Sciatic nerve (tissue), 2 donors: ENCODE measurements at places on chromosomes 6 and 20.

DNA sequence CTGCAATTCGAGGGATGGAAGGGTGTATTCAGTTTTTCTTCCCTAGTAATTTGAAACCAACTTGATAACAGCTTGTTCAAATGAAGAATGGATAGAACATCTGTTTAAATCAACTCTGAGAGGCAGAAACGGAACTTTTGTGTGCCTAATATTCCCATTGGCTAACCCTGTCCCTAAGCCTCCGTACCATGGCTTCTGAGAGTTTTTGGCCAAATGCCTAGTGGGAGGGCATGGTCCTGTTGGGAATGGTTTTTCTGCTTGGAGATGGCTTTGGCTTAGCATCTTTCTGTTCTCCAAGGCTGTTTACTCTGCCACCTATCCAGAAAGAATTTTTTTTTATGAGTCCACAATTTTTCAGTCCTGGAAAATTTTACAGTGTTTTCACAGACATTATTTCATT is 126.7 kb upstream of the MLIP start:
- DNase-seq: no peak

DNA sequence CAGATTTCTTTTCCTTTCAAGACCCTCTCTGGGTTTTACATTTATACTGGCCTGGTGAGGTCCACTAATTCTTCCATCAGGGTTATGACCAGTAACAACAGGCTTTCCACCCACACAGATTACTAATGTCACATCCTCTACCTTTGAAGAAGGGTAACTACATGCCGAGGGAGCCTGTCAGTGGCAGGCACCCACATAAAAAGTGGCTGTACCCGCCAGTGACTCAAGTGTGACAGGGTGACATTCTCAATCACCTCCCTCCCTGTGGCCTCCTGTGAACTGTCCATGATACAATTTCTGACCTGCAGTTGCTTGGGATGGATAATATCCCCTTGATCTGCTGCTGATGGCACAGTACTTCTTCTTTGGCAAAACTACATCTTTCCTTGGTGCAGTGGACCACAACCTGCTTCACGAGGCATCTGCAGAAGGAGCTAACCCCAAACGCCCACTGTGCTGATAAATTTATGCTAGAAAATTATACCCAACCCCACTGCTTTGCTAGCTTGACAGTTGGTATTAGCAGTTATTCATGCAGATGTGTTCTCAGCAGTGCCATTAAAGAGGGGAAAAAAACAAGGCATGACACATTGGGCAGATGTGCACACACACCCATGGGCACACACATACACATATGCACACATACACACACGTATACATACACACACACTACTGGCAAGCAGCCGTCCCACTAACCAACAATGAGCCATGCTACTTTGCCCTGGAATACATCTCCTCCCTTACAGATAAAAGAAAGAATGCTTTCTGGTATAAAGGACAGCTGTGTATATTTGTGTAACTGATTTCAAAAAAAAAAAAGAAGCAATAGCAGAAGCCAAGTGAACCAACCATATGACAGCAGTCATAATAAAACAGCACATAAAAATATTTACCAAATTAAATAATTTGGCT is 20.8 kb downstream of the GFOD1 start:
- no peak for DNase-seq

DNA sequence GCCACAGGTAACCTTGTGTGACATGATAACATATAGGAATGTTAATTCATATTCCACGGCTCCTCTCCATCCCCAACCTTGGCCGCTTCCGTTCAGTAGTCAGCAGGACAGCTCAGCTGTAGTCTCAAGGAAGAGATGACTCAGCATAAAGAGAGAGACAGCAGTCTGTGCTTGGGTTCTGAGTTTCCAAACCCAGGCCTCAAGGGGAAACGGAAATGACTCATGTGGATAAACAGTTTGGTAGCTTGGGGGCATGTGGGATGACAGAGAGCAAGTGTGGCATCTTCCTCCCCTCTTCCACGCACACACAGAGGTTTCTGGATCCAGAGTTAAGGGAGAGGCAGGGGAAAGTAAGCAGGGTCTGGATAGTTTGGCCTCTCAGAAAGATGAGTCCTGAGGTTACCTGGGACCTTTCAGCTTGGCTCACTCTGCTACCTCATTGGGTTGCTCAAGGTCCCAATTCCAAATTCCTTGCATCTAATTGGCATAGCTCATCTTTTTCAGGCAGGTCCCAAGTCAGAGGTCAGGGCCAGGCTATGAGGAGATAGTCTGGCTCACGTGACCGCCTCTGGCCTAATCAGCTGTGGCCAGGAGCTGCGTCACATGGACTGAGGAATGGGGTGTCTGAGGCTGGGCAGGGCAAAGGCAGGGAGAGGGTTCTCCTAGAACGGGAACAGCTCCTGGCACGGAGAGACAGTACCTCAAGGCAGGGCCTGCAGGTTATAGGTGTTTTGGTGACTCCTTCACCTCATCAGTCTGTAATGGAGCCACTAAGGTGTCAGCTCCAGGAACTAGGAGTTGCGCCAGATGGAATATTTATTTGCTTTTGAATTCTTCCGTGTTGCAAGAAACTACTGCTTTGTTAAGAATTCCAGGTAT is 36.5 kb upstream of the MLN start:
- no peak for DNase-seq

GRCh38 chr20:15817351-15817750 is 755.9 kb downstream of the KIF16B start:
- no peak for DNase-seq

DNA sequence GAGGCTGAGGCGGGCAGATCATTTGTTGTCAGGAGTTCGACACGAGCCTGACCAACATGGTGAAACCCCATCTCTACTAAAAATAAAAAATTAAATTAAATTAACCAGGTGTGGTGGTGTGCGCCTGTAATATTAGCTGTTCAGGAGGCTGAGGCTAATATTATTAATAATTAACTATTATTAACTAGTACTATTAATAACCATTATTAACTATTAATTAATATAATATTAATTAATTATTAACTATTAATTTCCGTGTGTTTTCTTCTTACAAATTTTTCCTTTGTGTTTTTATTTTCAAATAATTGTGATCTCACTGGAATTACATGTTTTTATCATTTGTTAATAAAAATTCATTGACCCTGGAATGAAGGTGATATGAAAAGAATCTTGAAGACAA is 557.4 kb upstream of the ADGRB3 start:
- no peak for DNase-seq

DNA sequence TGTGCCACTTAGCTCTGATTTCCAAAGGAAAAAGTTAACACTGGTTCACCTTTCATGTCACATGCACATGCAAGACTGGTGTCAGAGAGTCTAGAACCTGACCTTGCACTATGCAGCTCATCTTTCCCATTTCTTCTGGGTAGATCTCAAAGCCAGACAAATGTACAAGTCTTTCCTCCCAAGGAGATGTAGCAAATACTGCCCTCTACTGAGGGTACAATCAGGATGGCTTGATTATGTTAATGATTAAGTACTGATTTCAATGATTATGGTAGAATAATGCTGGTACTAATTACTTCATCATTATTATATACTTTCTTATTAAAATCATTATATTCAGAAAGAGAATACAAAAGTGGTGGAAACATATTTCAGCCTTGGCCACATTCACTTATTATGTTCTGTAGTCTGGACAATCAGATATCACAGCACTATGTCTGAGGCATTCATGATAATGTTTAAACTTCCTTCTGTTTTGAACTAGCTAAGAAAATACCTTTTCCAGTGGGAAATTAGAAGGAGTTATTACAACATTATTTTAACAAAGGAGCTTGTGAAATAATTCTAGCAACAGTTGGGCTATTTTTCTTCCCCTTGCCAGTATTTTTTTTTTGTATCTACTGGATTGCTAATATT is 68.5 kb upstream of the FOXO3 start:
- no peak for DNase-seq

DNA sequence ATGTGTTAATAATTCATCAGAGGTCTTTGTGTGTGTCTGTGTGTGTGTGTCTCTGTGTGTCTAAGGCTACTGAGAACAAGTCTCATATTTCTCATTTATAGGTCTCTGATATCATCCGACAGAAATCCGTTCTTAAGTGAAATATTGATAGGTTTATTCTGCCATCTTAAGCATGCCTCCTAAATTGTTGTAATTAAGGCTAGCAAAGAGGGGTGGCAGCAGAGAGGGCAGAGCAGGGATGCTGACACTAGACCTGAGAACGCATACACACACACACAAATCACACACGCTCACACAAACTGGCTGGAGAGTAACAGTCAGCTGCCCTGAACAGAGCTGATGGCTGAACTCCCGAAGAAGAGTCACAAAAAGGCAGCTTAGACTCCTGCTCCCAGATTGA is 84.9 kb upstream of the LRFN2 start:
- no peak for DNase-seq

- no peak for DNase-seq
Measured at GRCh38 chr6:110856296-110856695, 18.3 kb upstream of the AMD1 start.

DNA sequence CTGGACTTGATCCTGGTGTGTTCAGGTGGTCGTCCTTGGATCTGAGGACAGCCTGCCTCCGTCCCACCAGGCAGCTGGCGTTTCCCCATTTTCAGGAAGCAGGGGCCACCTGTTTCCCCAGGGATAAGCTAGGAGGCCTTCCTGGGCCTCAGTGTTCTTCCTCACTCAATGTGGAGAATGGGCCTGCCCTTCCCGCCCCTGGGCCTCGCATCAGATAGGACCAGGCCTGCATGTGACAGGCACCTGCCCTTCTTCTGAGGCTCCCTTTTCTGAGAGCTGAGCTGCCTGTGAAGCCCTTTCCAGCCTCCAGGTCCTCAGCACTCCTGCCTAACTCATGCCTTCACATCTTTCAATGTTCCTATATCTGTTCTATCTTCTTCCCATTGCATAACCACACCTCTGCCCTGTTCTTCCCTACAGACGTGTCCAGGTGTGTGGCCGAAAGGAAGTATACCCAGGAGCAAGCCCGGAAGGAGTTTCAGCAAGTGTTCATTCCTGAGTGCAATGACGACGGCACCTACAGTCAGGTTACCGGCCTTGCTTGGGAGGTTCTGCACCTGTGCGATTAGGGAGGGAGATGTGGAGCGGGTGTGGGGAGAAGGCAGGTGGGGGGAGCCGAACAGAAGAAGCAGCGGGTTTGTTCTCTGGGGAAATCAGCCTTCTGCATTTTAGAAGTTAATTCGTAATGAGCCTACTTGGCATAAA is 85.1 kb downstream of the SMOC2 start:
- DNase-seq: no peak

GRCh38 chr6:90586546-90586835 is 381 bp downstream of the MAP3K7 start:
- DNase-seq: no peak

GRCh38 chr6:34200340-34200971 is 36.2 kb upstream of the HMGA1 start:
- no peak for DNase-seq

GRCh38 chr20:43563429-43563828 is 4.6 kb downstream of the SGK2 start:
- no peak for DNase-seq

- DNase-seq: no peak
Measured at GRCh38 chr6:40719671-40720374, 132.7 kb upstream of the LRFN2 start.
